ENCODE measurements at places on chromosomes 2 and 18. TPM values are rescaled to one million over a fixed set of nuclear protein-coding genes. Genes with fewer than 3 reads are reported as not detected.

The WNT6 gene
- not detected for total RNA-seq

The GCKR gene
- total RNA-seq, result not detected

DNA sequence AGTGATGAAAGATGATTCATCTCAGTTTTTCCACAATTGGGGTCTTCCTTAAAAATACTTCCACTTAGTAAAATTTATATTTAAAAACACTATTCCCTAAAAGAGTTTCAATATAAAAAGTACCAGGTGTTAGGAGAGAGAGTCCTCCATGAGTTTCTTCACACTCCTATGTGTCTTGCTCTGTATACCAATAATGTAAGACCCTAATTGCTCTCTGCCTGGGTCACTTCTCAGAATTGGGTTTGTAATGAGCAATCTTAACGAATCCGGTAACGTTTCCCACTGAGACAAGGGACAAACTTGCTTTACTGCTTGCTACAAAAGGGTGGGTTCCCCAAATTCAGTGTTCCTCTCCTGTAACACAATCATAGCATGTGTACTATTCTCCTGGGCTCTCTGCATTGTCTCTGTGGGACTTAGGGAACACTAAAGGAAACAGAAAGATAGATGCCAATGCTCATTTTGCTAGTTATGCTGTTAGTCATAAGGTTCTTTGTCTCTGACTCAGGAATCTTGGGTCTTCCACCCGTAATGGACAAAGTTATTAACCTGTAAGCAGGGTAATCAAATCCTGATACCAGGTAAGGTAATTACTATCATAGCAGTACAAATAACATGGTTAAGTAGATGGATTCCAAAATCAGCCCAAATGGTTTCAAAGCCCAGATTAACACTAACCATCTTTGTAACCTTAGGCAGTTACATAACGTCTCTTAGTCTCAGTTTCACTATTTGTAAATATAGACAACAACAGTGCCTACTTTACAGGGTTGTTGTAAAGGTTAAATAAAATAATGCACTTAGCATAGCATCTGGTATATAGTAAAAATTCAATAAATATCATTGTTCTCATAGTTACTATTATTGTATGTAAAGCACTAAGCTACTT lies 46.3 kb downstream of the ITSN2 start:
- H3K27ac ChIP-seq, result no peak overlapping the region
- no peak overlapping the region for H3K4me3 ChIP-seq
- peaks cover 37% of the 10 kb centered on the region for H3K36me3 ChIP-seq
- H3K4me1 ChIP-seq, result no peaks in the 10 kb centered on the region

DNA sequence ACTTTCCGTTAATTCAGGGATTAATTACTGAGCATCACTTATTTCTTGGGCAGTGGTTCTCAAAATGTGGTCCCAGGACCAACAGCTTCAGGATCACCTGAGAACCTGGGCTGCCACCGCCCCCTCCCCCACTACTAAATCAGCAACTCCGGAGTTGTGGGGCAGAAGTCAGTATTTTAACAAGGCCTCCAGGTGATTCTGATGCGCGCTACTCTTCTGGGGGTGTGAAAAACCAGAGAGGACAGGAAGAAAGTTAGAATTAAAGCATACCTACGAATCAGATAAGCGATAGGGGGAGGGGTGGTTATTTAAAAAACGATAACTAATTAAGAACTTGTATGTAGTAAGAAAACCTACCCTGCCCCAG lies 319 bp downstream of the ZSCAN30 start:
- H3K4me3 ChIP-seq, result peak overlapping the region; percentile 99
- H3K4me1 ChIP-seq, result peaks cover 26% of the 10 kb centered on the region
- no peaks in the 10 kb centered on the region for H3K27me3 ChIP-seq
- peaks cover 15% of the 10 kb centered on the region for H3K36me3 ChIP-seq
- peak; percentile 9 for DNase-seq
- H3K27ac ChIP-seq, result peak overlapping the region; percentile 77

The PCARE gene
- not detected for total RNA-seq

The FIGN gene
- not detected for total RNA-seq

DNA sequence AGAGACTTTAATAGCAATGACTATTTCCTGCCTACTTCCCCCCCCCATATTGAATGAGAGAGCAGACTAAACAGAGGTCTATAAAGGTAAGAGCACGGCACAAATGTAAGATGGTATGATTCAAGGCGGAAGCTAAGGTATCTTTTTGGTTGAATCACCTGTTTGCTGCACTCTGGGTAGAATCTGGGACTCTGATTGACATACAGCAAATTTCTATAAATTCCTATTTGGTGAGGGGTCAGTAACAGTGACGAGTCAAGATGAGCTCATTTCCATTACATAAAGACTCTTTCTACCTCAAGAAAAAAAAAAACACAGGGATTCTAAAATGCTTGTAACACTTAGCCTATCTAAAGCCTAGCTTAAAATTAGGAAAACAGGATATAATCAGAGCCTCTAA lies 297.3 kb downstream of the TNS1 start:
- H3K27ac ChIP-seq, result no peak overlapping the region
- no peaks in the 10 kb centered on the region for H3K27me3 ChIP-seq
- H3K4me1 ChIP-seq, result no peaks in the 10 kb centered on the region
- H3K36me3 ChIP-seq, result no peaks in the 10 kb centered on the region
- no peak overlapping the region for H3K4me3 ChIP-seq

- H3K27ac ChIP-seq, result no peak overlapping the region
- H3K36me3 ChIP-seq, result no peaks in the 10 kb centered on the region
- peaks cover 4% of the 10 kb centered on the region for H3K27me3 ChIP-seq
- DNase-seq, result no peak
- no peak overlapping the region for H3K4me3 ChIP-seq
Measured at GRCh38 chr2:8984157-8984556, 19.3 kb downstream of the MBOAT2 start.

DNA sequence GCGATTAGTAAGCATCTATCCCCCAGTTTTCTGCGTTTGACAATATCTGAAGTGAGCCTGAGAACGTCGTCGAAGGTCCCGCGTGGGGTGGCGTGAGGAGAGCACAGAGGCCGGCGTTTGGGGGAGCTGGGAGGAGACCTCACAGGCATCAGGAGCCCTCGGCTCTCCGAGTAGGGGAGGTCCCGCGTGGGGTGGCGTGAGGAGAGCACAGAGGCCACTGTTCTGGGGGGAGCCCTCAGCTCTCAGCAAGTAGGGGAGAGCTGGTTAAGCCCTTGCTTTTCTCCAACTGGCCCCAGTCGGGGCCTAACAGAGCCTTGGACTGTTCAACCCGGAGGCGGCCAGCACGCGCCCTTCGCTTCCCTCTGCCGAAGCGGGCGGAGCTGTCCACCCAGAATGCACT lies 134.3 kb downstream of the NFATC1 start:
- peaks cover 17% of the 10 kb centered on the region for H3K36me3 ChIP-seq
- DNase-seq, result no peak
- H3K4me3 ChIP-seq, result no peak overlapping the region
- H3K4me1 ChIP-seq, result no peaks in the 10 kb centered on the region
- H3K27me3 ChIP-seq, result no peaks in the 10 kb centered on the region

Measured in CD4-positive, CD25-positive, alpha-beta regulatory T cell (primary cell).